H7 (cell line): ENCODE measurements at places on chromosomes 7 and 10.

GRCh38 chr7:44838751-44839150, 9.1 kb downstream of the H2AZ2 start:
- no peak for DNase-seq

GRCh38 chr7:90999989-91000979, 263.9 kb upstream of the FZD1 start:
- no peak for DNase-seq

DNA sequence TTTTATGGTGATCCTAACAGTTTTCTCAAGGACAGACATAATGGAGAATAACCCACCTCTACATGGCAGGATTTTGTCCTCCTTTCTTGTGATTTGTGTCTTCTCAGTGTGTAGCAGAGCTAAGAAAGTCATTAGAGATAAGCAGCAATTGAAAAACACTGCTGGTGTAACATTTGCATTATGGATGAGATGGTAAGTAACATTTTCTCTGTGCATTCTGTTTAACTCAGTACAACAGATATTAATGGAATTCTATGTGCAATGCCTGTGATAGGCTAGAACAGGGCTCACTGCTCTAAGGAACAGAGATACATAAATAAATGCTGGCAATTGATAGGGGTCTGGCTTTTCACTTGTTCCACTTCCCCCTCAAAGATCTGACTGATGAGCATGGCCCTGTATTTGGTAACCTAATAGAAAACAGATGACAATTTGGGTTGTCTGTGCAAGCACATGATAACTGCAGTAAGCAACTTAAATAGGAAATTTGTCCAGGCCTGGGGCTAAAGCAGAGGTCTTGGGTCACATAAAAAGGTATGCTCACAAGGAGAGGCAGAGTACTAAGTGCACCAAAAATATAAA, 560.3 kb upstream of the POM121L12 start:
- no peak for DNase-seq

DNA sequence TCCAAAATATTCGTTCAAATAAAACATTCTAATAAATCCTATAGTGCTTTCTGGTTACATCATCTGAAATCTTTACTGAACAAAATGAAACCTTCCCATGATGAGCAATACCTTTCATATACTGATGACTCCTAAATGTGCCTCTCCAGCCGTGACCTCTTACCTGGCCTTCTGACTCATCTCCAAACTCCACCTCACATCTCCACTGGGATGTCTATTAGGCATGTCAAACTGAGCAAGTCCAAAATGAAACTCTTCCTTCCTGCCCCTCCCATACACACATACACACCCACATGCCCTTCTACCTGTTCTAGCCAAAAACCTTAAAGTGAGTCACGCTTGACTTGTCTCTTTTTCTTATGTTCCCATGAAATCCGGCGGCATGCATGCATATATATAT, 22.9 kb downstream of the GSAP start:
- no peak for DNase-seq

DNA sequence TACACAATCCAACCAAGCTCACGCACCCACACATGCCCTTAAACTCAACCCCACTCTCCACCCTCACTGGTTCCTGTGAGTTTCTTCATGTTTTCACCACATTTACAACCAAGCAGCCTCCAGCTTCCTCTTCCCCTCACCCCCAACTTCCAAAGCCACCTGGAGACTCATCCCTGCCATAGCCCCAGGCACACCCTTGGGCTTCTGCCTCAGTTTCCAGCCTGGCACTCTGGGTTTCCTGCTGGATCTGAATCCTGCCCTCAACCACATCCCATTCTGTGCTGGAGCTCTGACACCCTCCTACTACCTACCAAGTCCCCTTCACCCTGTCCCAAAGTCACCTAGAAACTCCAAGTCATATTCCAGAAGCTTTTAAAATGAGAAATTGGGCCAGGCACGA, 29.4 kb downstream of the CCDC3 start:
- no peak for DNase-seq

- DNase-seq, result no peak
These were observed 149.0 kb upstream of the CHST15 start for GRCh38 chr10:124242365-124242764.

DNA sequence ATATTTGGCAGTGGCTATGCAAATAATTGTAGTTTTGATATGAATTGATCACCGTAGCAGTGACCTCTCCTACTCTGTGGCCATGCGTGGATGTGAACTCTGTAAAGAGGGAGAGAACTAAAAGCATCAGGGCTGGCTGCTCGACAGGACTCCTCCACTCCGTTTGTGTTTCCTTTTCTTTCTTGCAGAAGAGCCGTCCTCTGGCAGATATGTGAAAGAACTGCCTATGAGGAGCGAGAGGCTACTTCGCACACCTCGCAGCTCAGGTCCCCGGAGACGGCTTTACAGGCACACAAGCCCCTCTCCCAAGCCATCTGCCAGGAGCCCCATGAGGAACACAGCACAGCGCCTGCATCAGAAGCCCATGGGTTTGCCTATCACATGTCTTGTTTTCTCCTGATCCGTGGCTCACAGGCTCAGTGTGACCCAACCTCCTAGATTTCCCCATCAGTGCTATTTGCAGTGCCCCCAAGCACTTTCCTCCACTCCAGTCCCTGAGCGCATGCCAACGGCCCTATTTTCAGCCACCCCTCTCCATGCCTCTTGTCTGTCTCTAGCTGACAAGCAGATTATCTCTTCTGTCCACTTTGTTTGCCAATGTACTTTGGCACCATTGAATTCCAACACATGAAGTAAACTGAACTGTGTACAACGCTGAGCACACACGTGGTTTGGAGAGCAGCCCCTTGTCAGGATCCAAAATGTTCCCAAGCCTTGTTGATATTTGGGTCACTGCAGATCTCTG, 164.3 kb upstream of the AKR1E2 start:
- DNase-seq, result no peak

DNA sequence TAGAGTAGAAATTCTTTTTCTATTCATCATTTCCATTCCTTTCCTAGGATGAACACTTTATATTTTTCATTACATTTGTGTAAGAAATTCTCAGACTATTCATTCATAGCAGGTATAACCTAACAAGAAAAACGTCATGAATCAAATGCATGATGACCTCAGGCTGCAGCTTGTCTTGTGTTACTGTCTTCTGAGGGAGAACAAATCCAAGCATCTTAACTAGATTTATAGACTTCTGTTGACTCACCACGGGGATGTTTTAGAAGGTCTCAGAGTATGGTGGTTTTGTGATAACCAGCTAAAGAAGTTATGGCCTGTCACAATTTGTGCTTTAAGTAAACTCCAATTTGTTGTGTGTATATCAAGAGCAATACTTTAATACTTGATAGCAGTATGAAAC, 102.7 kb downstream of the ANKRD7 start:
- DNase-seq, result no peak

DNA sequence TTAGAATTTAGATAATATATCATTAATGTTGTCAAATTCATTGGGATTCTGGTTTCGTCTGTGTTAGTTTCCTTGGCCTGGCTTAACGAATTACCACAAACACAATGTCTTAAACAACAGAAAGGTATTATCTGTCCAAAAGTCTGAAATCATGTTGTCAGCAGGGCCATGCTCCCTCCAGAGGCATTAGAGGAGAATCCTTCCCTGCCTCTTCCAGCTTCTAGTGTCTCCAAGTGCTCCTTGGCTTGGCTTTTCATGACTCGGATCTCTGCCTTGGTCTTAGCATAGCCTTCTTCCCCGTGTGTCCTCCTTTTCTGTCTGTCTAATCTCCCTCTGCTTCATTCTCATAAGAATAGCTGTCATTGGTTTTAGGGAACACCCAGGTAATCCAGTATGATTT, 482.5 kb downstream of the SEMA3D start:
- DNase-seq, result no peak

DNA sequence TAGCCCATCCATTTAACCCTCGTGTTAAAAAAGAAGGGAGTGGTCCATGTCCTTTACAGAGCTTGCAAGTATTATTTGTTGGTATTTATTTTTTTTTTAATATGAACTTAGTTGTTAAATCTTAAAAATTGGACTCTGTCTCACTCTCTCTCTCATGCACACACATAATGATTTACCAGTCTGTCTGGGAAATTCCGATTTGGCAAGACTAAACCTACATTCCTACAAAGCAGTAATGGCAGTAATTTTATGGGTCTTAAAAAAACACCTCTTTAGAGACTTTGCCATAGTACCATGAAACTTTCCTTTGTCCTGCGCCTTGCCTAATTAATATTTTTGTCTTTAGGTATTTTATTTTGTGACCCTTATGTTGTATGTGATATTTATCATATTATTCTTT, 239.5 kb upstream of the PPP1R3A start:
- no peak for DNase-seq

GRCh38 chr10:88989824-88990383, 694 bp upstream of the FAS start:
- DNase-seq, result no peak
